ENCODE measurements at places on chromosomes 16 and 17.

- no peak for DNase-seq
These were observed 22.9 kb downstream of the PRCD start for GRCh38 chr17:76562734-76563148.

DNA sequence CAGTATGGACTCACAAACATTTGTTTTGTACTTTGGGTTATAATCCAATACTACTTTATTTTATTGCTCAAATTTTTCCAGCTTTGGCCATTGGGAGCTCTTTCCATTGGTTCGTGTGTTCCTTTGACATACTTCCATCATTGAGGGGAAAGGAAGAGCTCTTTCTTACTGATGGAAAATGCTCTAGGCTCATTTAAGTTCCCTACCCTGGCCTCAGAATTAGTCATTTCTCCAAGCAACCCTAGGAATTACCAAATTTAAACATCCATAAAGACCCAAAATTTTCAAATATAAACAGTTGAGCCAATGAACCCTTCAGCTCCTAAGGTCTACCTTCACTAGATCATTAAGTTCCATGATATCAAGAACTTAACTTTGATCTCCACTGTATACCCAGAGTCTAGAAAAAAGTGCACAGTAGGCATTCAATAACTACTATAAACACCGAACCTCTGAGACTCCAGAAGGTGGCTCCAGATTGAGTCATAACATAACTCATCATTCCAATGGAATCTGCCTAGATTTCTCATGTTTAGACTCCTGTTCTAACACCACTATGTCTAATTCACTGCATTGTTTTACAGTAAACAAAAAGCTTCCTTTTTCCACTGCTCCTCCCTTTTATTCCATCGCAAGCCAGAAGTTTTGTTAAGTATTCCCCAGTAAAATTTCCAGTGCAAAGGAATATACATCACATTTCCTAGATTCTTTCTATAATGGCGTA lies 39.0 kb downstream of the SMURF2 start:
- DNase-seq = no peak

- DNase-seq = peak; percentile 75
These were observed 209.7 kb downstream of the RBFOX3 start for GRCh38 chr17:79400989-79401703.

GRCh38 chr17:41212524-41213169 lies 13.8 kb upstream of the KRTAP9-2 start:
- no peak for DNase-seq

- peak; percentile 39 for DNase-seq
These were observed 21.4 kb downstream of the MPRIP start for GRCh38 chr17:17063546-17064122.

GRCh38 chr16:10870808-10871156 lies 6.2 kb upstream of the CIITA start:
- DNase-seq = no peak

- peak; percentile 45 for DNase-seq
These were observed 11.3 kb downstream of the CPNE7 start for GRCh38 chr16:89586853-89587252.
